ENCODE measurements at places on chromosomes 7 and 10.

- no peak for DNase-seq
These were observed 169.4 kb downstream of the KIAA1217 start for GRCh38 chr10:24378126-24378920.

DNA sequence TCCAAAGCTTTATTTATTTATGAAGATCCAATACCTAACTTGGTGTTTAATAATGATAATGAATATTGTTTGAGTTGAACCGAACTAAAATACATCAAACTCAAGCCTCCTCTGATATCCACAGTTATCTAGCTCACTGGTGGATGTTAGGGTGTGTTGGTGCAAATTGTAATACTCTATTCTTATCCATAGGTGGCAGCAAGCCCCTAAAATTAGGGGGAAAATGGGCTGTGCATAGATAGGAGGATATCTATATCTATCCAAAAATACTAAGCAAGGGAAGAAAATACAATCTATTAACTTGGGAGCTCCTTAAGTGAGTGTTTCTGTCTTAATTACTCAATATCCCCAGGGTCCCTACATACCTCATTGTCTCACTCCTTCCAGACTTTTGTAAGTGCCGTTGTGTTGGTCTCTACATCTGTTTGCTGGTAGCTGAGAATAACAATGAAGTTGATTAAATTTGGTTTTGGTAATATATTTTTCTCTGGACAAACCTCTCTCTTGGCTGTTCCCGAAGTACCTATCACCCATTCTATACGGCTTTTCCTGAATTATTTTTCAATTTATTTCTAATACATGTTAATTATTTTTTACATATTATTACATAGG lies 55.0 kb upstream of the VWDE start:
- DNase-seq, result no peak

GRCh38 chr10:126288547-126289493 lies 99.5 kb downstream of the ADAM12 start:
- DNase-seq, result no peak

DNA sequence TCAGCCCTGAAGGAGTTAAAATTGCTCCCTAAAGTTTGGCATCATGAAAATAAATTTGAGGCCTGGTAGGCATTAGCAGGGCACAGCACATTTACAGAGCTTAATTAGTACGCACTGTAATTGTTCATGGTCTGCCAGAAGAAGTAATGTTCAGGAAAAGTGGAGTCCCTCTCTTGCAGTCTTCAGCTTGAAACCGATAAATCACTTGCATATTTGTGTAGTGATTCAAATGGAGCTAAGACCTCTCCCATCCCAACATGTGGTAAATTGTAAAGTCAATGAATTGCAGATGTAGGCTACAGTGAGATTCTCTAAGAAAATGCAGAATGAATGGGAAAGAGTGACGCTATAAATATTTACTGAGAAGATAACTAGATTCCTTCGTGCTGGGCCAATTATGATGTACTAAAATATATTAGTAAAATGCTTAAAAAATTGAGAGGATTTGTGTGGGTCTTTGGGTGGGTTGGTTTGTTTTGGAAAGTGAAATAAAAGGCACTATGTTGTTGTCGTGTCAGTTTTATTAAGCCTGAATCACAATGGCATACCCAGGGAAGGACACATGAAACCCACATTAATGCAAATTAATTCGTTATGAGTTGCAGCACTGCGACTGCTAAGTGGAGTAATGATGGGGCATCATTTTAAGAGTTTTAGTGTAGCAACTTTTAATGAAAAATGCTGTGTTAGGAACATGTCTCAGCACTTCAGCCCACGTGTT lies 8.4 kb downstream of the TCF7L2 start:
- DNase-seq, result no peak

- no peak for DNase-seq
These were observed 3.5 kb downstream of the STK31 start for GRCh38 chr7:23713285-23714149.
